ENCODE measurements at places on chromosomes 7 and 10.

- H3K27ac ChIP-seq, result no peak overlapping the region
- peaks cover 11% of the 10 kb centered on the region for H3K27me3 ChIP-seq
- H3K36me3 ChIP-seq, result no peaks in the 10 kb centered on the region
- no peaks in the 10 kb centered on the region for H3K4me1 ChIP-seq
- no peak overlapping the region for H3K4me3 ChIP-seq
Observed at GRCh38 chr7:108637049-108637621, 67.5 kb downstream of the DNAJB9 start.

DNA sequence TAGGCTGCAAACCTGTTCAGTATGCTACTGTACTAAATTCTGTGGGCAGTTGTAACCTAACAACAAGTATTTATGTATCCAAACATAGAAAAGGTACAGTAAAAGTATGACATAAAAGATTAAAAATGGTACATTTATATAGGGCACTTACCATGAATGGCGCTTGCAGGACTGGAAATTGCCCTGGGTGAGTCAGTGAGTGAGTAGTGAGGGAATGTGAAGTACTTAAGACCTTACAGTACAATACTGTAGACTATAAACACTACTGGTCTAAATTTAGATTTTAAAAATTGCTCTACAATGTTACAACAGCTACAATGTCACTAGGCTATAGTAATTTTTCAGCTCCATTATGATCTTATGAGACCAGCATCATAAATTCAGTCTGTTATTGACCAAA, 146.0 kb upstream of the GNAI1 start:
- no peak overlapping the region for H3K4me3 ChIP-seq
- no peak overlapping the region for H3K27ac ChIP-seq
- H3K36me3 ChIP-seq, result no peaks in the 10 kb centered on the region
- no peak for DNase-seq

- no peaks in the 10 kb centered on the region for H3K4me1 ChIP-seq
- H3K27ac ChIP-seq, result no peak overlapping the region
- H3K36me3 ChIP-seq, result no peaks in the 10 kb centered on the region
- H3K27me3 ChIP-seq, result no peaks in the 10 kb centered on the region
- no peak for DNase-seq
Observed at GRCh38 chr7:158010961-158011693, 576.5 kb downstream of the PTPRN2 start.

- no peak for DNase-seq
- no peak overlapping the region for H3K4me3 ChIP-seq
- no peak overlapping the region for H3K27ac ChIP-seq
- no peaks in the 10 kb centered on the region for H3K27me3 ChIP-seq
Observed at GRCh38 chr7:98293265-98293664, 11.8 kb downstream of the BRI3 start.
